CD4-positive, alpha-beta T cell treated with Interleukin-2 at 100 ng/mL for 4 hours (primary cell): ENCODE measurements at places on chromosomes 7 and 10.

- DNase-seq: no peak
These were observed 28.8 kb downstream of the ENO4 start for GRCh38 chr10:116878123-116878522.

DNA sequence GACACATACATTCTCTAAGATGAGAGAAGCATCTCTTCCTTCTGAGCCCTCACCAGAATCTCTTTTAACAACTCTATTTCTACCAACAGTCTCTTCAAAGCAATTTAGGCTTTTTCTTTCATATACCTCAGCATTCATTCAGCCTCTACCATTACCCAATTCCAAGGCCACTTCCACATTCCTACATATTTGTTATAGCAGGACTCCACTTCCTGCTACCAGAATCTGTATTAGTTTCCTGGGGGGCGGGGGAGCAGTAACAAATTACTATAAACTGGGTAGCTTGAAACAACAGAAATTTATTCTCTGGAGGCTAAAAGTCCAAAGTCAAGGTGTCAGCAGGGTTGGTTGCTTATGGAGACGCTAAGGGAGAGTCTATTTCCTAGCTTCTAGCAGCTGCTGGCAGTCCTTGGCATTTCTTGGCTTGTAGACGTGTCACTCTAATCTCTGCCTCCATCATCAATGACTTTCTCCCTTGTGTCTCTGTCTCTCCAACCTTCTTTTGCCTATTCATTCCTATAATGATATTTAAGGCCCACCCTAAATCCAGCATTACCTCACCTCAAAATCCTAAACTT lies 7.4 kb downstream of the PRPS1L1 start:
- DNase-seq: no peak

DNA sequence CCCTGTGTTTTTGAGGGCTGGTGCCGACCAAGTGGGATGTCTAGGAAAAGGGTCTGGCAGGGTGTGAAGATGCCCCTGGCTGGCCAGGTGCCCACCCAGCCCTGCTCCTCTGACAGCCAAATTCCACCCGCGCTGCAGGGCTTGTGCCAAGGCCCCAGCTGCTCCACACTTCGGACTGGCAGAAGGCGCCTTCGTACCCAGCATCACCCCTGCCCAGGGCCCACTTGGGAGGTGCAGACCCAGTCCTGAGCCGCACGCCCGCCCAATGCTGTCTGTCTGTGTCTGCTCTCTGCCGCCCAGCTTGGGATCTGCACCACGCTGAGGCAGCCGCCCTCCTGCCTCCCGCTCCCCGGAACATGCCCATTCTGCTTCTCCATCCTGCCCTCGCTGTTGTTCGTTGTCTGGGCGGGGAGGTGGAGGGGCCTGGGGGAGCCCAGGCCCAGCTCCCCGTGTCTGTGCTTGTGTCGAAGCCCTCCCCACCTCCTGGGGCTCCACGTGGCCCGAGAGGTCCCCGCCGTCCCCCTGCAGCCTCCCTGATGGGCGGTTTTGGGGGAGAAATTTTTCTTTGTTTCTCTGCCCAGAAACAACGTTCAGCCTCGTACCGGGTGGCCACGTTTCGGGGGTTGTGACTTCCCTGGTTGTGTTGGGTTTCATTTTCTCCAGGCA lies 36.9 kb upstream of the PPIF start:
- no peak for DNase-seq

GRCh38 chr7:91892099-91892705 lies 11.7 kb upstream of the MTERF1 start:
- DNase-seq: no peak

DNA sequence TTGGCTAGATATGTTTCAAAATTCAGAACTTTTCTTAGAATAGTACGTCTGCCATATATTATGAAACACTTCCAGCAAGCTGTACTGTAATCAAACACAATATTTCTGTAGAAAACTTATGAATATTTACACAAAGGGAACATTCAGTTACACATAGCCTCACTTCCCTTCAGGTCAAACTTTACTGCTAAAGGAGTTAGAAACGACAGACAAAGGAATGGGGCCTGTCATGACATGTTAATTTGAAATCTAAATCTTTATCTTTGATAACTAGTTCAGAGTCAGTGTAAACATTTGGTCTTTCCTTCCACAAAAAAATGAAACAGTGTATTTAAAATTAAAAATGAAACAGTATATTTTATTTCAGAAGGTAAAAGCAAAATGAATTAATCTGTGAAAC lies 1.0 kb upstream of the CROT start:
- no peak for DNase-seq
